ENCODE measurements at places on chromosomes 16 and 17.

- no peak for DNase-seq
These were observed 358.3 kb downstream of the SEC14L1 start for GRCh38 chr17:77498791-77499698.

GRCh38 chr17:48492401-48493298 lies 38.2 kb downstream of the HOXB1 start:
- no peak for DNase-seq

DNA sequence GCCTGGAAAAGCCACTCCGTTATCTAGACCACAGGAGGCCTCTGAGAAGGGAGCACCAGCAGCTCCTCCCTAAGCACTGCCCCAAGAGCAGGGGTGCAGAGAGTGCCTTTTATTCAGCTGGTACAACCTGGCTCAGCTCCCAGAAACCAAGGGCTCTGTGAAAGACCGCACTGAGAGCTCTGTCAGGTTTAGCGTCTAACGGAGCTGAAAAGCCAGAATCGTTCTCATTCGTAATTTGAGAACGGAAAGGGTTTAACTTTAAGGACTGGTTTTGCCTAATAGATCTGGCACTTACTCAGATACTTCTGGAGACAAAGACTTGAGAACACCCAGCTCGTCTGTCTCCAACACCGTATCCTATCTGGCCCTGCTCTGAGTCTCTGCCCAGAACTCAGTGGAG lies 13.5 kb downstream of the MPG start:
- DNase-seq, result peak; percentile 74

GRCh38 chr16:15897121-15897780 lies 8.8 kb upstream of the CEP20 start:
- no peak for DNase-seq

GRCh38 chr16:68355447-68356248 lies 44.8 kb downstream of the PRMT7 start:
- no peak for DNase-seq

- no peak for DNase-seq
These were observed 164.1 kb downstream of the CMIP start for GRCh38 chr16:81608523-81609209.
